ENCODE measurements at places on chromosomes 16 and 17.

DNA sequence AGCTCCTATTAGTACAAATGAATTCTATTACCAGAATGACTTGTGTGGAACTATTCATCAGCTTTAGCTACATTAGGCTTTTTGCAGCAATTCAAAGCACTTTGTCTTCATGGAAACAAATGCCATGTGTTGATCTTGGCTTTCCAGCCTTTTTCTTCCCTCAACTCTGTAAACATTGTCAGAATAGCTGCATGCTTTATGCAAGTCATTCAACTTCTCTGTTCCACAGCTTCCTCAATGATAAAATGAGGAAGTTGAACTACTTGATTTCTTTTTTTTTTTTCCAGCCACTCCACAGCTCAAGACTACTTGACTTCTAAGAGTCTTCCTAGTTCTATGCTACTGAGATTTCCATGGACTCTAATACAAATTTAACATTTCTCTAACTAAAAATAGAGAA, 41.1 kb downstream of the KIAA0753 start:
- peaks cover 31% of the 10 kb centered on the region for H3K36me3 ChIP-seq
- no peak for DNase-seq
- H3K27me3 ChIP-seq, result no peaks in the 10 kb centered on the region
- H3K27ac ChIP-seq, result no peak overlapping the region

DNA sequence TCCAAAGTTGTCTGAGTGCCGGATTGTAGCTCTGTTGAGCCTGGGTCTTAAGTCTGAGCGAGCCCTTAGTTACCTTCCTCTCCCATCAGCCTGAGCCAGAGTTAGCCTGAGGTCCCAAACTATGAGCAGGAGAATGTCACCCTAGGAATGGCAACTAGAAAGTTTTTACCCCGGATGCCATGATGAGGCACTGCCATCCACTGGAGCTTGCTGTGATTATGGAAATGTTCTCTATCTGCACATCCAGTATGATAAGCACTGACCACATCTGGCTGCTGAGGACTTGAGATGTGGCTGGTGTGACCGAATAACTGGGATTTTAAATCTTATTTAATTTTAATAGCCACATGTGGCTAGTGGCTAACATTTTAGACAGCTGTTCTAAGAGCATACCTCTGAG, 550.0 kb downstream of the CDH13 start:
- no peak for DNase-seq
- no peaks in the 10 kb centered on the region for H3K4me1 ChIP-seq
- no peaks in the 10 kb centered on the region for H3K27me3 ChIP-seq
- H3K27ac ChIP-seq, result no peak overlapping the region

- H3K4me3 ChIP-seq, result no peak overlapping the region
- H3K27ac ChIP-seq, result no peak overlapping the region
- no peaks in the 10 kb centered on the region for H3K36me3 ChIP-seq
- H3K4me1 ChIP-seq, result no peaks in the 10 kb centered on the region
- no peaks in the 10 kb centered on the region for H3K27me3 ChIP-seq
- no peak for DNase-seq
Measured at GRCh38 chr17:51630101-51630671, 369.8 kb downstream of the UTP18 start.

DNA sequence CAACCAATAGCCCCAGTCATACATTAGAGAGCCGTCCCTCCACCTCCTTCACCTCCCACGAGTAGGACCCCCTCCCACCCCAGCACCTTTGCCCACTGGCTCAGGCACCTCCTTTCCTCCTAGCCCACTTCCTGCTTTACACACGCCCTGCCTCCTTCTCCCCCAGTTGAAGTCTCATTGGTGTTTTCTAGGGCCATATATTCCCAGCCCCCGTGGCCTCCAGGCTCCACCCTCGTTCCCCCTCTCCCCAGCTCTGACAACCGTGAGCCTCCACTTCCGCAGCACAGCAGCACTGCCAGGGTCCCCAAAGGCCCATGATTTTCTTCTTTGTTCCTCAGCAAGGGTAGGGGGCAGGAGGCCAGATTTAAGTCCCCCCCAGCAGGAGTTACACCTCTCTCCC, 340.3 kb upstream of the TNRC6C start:
- no peaks in the 10 kb centered on the region for H3K4me1 ChIP-seq
- no peak for DNase-seq
- H3K36me3 ChIP-seq, result no peaks in the 10 kb centered on the region
- no peak overlapping the region for H3K27ac ChIP-seq

DNA sequence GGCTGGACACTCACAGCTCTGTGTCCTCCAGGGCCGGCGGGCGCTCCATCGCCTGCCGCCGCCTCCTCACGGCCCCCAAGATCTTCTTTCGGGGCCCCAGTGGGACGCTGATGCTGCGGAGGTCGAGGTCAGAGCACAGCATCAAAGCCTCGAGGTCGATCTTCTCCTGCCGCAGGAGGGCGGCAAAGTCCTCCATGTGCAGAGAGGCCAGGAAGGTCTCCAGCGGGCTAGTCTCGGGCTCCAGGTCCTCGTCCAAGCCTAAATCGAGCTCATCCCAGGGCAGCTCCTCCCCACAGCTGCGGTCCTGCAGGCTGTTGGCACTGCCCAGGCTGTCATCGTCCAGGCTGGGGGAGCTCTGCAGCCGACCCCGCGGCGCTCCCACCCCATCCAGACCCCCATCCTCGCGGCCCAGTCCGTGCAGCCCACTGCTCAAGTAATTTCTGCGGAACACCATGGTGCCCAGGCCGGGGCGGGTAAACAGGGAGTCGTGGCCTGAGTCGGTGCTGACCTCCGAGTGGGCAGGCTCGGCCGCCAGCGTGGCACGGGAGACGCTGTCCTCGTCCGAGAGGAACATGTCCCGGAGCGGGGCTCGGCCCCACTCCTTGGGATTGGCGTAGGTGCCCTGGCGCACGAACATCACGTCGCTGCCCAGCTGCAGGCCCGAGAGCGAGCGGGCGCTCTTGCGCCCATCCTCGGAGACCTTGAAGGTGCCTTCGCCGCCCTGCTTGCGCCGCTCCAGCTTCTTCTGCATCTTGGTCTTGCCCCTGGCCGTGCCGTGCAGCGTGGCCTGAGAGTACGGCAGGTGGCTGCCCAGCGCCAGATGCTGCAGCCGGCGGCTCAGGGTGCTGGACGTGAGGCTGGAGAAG, 3.4 kb downstream of the USH1G start:
- H3K27ac ChIP-seq, result no peak overlapping the region
- peaks cover 22% of the 10 kb centered on the region for H3K4me1 ChIP-seq

DNA sequence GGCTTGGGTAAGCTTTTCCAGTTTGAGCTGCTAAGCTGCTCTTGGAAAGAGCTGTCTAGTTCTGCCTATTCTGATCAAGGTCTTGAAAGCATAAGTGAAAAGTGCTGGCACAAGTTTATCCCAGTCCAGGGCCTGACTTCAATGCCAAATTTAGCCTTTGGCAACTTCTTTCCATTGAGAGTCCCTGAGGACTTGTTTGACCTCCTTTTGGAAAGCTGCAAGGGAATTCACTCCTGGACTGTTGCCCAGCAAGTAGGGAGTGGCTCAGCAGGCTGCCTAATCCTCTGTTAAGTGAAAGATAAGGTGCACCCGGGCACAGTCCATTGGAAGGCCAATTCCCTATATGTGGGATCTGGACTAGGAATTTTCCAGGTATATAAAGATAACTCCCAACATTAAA, 16.0 kb upstream of the TANC2 start:
- no peak overlapping the region for H3K4me3 ChIP-seq
- no peak overlapping the region for H3K27ac ChIP-seq
- H3K27me3 ChIP-seq, result no peaks in the 10 kb centered on the region
- H3K36me3 ChIP-seq, result no peaks in the 10 kb centered on the region
- H3K4me1 ChIP-seq, result no peaks in the 10 kb centered on the region

Measured in effector memory CD4-positive, alpha-beta T cell (primary cell).